ENCODE measurements at places on chromosomes 7 and 10.
A peak's percentile ranks its signal among the peaks of the same experiment; 100 is the strongest.

DNA sequence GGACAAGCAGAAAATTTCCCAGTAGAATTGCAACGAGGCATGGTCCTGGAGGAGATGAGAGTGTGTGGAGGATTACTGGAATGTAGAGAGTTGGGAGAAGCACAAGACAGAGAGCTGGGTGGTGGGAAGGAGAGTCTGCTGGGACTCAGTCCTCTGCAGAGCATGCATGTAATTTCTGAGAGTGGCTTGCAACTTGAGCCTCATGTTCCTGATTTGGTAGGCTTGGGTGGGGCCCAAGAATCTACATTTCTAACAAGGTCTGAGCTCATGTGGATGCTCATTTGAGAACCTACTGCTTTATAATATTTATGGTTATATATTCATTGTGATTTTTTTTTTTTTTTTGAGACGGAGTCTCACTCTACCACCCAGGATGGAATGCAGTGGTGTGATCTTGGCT lies 317.9 kb upstream of the COBL start:
- no peak for DNase-seq

DNA sequence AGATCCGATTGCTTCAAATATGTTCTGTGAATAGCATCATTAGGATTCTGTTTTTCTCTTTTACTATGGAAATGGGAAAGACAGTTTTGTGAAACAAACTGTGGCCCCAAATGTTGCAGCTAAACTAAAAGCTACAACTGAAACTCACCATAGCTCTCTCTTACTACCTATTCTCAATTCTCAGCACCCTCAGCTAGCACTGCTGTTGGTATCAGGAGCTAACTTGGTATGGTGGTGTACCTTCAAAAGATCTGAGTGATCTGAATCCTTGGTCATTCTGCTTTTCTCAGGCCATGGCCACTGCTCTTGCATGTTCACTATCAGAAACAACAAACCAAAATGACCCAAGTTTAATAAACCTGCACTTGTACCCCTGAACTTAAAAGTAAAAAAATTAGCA lies 1208.0 kb downstream of the SORCS1 start:
- no peak for DNase-seq

DNA sequence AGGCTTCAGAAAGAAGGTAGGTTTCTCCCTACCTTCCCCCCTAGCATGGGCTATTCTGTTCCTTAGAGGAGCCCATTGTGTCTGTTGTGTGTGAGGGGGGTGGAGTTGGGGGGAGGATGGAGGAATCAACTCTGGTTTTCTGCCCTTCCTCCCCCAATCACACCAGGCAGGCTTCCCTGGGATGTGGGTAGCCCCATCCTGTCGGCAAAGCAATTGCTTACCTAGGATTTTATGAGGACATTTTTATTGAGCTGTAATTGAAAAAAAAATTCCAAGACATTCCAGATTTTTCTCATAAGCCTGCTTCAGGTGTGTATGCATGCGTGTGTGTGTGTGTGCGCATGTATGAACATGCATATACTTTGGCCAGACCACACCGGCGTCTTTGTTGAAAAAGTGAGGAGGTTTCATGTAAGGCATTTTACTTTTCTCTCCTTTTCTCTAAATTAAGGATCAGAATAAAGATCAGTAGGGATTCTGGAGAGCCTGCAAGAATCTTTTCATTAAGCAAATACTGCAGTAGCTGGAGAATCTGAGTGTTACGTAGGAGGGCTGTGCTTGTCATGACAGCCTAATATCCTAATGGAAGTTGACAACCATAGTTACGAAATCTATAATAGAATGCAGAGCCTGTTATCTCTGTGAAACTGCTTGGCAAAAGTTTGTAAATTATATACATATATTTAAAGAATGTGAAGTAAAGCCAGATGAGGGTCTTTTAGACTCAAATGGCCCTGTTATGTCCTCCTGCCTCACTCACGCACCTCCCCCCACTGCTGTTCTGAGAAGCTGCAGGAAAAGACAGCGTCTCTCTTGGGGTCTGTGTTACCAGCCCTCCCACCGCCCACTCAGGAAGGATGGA lies 27.3 kb upstream of the SAMD8 start:
- DNase-seq = no peak

GRCh38 chr7:12322903-12323300 lies 80.8 kb downstream of the VWDE start:
- no peak for DNase-seq

DNA sequence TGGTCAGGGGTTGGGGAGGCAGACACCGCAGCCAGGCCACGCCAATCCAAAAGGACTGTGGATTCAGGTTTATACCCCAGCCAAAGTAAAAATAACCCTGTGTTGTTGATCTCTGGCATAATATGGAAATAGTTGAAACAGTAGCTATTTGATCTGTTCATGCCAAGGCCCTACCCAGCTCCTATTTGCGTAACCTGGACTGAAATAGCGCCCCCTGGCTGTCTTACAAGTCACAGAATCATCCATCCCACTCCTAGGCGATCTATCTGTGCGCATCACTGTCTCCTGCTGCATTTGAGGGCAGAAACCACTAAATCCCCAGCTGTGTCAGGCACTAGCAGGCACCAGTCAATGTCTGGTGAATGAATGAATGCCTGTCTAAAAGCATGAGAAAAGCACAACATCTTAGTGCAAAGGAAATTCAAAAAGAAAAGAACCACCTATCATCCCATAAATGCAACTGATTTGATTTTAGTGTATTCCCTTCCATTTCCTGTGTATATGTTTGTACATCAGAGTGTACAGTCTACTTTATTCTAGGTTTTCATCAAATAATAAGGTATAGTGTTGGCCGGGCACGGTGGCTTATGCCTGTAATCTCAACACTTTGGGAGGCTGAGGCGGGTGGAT lies 160.0 kb downstream of the SLIT1 start:
- peak; percentile 43 for DNase-seq

- DNase-seq = no peak
These were observed 222.6 kb downstream of the MAD1L1 start for GRCh38 chr7:2010101-2010500.

DNA sequence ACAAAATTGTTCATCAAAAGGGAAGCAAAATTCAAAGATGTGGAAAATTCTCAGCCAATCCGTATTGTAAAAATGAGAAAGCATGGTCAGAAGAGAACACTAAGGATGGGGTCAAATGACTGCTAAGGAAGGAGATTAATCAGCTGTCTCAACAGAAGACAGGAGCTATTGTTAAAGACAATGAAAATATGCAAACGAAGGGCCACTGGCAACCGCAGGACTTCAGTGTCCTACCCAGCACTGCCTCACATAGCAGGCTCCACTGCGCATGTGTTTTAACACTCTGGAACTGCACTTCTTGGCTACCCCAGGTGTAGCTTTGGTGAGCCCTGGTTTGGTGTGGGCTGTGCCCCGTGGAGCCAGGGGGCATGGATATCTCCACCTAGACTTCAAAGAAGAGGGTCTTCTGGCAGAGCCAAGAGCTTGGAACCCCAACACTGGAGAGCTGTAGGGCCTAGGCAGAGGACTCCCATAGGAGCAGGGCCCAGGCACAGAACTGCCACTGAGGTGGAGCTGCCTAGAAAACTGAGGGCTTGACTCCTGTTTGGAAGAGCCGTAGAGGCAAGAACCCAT lies 176.2 kb upstream of the GDF10 start:
- DNase-seq = no peak

DNA sequence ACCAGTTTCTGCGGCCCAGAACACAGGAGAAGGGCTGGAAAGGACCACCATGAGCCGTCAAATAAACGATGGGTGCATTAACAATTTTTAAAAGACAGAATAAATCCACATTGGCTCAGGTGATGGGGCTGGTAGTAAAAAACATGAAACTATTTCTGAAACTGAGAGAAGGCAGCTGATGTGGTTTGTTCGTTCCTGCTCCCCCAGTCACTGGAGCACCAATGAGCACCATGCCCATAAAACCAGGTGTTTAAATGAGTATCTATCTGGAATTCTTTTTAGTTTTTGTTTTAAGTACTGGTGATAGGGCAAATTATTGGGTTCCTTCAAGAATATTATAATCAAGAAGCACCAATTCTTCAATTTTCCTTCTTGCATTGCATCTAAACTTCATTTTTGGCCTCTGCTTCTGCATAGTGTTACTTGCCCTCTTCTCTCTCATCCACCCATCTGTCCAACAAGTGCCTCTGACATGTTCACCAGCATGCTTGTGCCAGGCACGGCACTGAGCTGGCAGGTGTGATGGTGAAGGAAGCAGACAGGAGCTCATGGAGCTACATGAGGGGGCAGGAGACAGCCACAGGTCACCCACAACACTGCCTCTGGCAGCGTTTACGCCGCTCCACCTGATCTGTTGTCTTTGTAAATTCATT lies 65.5 kb downstream of the LARP4B start:
- DNase-seq = no peak

GRCh38 chr7:92751902-92752901 lies 84.2 kb downstream of the CDK6 start:
- DNase-seq = peak; percentile 41

- DNase-seq = no peak
These were observed 239.6 kb downstream of the SKIDA1 start for GRCh38 chr10:21285742-21286331.

GRCh38 chr10:30034433-30035137 lies 24.8 kb downstream of the JCAD start:
- no peak for DNase-seq

- no peak for DNase-seq
These were observed 103.9 kb downstream of the CRPPA start for GRCh38 chr7:16317406-16317805.

DNA sequence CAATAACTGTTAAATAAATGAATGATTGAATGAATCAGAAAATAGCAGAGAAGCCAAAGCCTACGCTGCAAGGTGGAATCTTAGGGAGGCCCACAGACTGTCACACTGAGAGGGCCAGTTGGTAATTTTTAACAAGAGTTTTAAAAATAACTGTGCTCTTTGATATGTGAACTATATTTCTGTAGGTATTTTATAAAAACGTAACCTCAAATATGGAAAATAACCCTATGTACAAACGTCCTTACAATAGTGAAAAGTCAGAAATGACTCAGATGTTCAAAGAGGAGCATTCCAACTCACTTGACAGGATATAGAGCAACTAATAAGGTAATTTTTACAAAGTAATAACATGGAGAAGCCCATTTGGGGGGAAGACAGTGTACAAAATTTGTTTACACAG lies 18.9 kb upstream of the TMEM273 start:
- no peak for DNase-seq

DNA sequence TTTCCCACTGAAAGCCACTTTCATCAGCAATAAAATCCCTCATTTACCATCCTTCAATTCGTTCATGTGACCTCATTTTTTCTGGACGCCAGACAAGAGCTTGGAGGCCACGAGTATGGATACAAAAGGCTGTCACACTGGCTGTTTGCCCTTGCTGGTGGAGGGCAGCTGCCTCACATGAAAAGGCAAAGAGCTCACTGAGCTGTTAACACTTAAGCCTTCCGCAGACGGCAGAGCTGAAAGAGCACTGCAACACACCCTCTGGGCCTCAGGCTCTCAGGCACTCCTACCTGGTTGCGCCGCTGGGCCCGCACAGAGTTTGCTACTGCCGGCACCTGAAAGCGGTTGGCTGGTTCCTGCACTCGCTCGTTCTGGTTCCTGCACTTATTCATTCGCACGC lies 193.5 kb downstream of the CFTR start:
- DNase-seq = no peak

DNA sequence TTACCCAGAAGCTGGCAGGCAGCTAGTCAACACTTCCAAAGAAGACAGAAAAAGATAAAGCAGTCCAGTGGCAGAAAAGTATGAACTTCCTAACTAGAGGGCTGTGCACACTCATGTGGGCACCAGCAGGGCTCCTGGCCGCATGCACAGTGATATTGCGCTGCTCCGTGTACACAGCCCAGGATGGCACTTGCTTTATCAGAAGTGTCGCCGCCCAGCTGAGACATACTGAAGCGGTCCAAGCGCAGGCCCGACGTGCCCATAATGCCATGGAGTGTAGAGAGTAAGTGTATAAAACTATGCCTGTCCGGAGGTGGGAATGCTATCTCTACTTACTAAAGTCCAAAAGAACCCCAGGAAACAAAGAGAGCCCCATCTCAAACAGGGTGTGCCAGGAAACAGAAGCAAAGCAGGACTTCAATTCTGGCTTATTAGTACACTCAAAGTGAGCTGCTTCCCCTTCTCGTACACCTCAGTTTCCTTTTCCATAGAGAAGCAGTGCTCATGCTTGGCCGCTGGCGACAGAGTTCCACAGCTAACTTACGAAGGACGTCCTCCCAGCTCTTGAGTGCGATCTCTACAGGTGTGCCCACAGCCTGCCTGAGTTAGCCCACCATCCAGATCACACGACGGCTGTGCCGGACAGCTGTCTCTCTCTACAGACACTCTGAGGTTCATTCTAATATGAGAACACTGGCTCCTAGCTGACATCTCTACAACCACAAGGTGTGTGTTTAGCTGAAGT lies 234.3 kb downstream of the COBL start:
- no peak for DNase-seq

DNA sequence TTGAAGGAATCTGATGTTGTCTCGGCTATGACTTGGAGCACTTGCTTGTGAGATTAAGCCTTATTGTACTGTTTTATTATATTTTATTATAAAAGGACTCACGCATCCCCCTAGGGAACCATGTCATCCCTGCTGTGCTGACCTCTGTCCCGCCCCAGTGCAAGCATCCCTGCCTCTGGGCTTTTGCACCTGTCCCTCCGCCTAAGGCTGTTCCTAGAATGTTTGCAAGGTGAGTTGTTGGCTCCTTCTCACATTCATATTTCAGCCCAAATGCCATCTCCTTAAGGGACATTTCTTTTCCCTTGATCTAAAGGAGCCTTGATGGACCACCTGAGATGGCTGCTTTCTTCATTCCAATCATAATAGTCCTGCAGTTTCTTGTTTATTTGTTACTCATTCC lies 236.9 kb upstream of the IGFBP3 start:
- DNase-seq = no peak

DNA sequence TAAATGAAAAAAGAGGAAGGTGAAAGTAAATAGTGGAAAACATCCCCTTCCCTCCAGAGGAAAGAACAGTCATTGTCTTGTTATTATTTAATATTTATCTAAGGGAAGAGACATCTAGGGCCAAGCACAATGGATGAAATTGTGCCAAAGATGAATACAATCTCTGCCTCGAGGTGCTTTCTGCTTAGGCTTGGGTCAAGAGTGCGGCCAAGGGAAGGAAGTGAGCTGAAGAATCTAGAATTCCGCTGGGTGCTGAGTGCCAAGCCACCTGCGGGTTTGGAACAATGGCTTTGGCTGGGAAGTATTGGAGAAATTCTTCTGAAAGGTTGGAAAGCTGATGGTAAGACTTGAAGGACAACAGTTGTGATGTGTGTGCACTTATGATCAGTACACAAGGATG lies 531.3 kb upstream of the FZD8 start:
- no peak for DNase-seq

GRCh38 chr7:97697396-97697795 lies 34.5 kb upstream of the TAC1 start:
- no peak for DNase-seq

GRCh38 chr7:49486974-49487829 lies 286.2 kb upstream of the VWC2 start:
- no peak for DNase-seq
